ENCODE measurements at places on chromosomes 6 and 20.

- DNase-seq = no peak
These were observed 99.6 kb downstream of the CEP57L1 start for GRCh38 chr6:109194880-109195279.

- no peak for DNase-seq
These were observed 26.1 kb downstream of the MANBAL start for GRCh38 chr20:37315452-37316110.

DNA sequence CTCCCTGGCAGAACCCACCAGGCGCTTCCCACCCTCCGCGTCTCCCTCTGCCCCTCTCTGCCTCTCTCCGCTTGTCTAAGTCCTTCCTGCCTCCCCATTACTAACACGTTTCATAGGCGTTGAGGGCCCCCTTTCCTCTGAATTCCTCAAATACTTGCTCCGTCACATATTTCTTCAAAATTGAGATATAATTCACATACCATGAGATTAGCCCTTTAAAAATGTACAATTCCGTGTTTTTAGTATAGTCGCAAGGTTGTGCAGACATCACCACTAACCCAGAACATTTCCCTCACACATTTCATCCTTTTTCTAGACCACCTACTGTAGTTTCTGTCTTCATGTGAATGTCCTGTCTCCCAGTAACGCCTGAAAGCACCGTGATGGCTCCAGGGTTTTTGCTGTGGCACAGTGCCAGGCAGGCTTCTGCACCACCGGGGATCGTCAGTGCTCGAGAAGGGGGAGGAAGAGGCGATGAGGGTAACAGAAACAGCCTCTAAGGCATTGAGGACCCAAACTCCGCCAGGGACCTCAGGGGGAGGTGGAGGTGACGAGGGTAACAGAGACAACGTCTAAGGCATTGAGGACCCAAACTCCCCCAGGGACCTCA is 141.9 kb upstream of the SNX9 start:
- no peak for DNase-seq

DNA sequence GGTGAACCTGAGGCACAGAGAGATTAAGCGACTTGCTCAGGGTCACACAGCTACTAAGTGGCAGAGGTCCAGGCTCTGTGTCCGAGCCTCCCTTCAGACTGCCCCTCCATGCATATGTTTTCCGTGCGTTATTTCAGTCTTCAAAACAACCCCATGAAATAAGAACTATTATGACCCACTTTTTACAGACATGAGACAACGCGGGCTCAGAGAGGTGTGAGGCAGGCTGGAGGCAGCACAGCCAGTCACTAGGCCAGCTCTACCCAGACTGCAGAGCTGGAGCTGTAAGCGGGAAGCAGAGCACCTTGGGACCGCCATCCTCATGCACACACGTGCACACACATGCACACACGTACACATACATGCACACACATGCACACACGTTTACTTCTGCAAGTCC is 62.3 kb downstream of the PSMG4 start:
- DNase-seq = no peak

DNA sequence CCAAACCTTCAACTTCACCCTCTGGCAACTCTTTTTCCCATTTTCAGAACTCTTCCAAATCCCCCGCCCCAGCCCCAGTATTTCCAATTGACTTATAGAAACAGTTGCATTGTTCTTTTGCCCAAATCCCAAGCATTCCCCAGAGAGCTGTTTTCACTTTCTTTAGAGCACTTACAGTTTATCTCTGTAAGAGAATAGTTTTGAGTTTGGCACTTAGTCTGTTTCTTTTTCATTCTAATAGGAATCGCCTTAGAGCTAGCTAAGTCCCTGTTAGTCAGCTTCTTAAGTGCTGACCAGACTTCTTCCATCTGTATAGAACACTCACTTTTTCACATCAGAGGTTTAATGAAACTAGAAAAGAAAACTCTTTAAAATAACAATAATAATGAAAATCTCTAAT is 374.2 kb upstream of the FLRT3 start:
- DNase-seq = no peak

DNA sequence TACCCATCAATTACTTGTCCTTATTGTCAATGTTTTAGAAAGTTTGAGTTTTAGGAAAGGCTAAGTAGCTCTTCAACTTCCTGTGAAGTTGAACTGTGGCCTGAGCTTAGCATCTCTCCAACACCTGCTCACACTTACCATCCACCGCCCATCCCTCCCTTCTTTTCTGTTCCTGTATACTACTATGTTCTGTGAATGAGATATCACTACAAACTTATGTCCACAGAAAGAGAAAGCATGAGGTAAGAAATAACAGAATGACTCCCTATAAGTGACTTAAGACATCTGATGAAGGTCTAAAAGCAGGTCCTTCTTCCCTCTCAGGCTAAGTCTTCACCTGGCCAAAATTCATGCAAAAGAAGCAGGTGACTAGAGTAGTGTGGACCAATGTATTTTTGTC is 246.3 kb upstream of the PREP start:
- DNase-seq = no peak

GRCh38 chr6:4624726-4625125 is 151.5 kb upstream of the CDYL start:
- no peak for DNase-seq

DNA sequence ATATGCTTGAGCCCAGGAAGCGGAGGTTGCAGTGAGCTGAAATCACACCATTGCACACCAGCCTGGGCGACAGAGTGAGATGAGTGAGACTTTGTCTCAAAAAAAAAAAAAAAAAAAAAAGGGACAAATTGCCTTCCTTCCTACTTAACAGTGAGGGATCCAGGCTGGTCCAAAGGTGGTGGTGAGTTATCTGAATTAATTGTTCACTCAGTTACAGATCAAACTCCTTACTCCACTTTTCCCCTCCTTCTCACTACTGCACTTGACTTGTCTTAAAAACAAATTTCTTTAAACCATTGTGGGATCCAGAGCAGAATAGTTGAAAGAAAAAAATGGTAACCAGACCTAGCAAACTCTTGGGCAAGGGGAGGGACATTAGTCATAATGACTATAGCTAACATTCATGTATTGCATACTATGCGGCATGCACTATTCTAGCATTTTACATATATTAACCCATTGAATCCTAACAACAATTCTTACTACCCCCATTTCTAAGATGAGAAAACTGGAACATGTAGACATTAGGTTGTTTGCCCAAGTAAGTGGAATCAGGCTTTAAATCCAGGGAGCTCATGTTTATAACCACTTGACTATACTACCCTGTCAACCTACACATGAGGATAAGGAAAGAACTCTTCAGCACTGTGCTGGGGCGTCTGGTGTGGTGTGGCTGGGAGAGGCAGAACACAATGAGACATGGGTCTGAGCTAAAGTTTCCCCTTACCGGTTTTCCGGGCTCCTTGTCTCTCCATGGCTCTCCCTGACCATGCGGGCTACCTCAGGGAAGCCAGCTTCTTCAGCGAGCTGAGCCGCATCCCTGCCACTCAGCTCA is 1.5 kb downstream of the GPANK1 start:
- DNase-seq = no peak

- no peak for DNase-seq
These were observed 19.9 kb downstream of the FOXO3 start for GRCh38 chr6:108580646-108581045.

DNA sequence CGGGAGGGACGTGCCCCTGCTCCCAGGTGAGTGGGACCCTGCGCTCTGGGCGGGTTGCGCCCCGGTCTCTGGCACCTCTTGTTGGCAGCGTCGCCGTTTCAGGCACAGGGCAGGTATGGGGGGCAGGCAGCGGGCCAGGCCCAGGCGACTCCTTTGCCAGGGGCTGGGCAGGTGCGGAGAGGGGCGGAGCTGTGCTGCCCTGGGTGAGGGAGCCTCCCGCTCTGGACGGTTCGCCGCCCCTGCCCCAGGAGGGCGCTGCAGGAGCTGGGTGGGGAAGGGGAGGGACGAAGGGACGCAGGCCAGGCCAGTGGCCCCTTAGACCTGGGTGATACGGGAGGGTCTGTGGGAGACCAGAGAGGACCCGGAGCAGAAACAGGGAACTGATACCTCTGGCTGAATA is 663.9 kb upstream of the DEFB115 start:
- DNase-seq = no peak

DNA sequence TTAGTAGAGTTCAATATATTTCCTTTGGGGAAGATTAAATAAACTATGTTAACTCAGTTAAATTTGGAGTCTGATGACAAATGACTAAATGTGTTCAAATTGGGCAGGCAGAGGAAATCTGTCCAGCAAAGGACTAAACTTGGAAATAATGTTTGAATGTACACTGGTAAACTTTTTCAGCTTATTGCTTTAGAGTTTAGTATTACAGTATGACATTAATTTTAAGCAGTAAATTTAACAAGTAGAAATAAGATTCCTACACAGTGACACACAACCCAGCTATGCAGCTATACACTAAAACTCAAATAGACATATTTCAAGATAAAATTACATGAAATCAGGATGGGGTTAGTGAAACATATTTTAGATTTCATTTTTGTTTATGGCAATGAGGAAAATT is 42.6 kb upstream of the HDGFL1 start:
- no peak for DNase-seq

DNA sequence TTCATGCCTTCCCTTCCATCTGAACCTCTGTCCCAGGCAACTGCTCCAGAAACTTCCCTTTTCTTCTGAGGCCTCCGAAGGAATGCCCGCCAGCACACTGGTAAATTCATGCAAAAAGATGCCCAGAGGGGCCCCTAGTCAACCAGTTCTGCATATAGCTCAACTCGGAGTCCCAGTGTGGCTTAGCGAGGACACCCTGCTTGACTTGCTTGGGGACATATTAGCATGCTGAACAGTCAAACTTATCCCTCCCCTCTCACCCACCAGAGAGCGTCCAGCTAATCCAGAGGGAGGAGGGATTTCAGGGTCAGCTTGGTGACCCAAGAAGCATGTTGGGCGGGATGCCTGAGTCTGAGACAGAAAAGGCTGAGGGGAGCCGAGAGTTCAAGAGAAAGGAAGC is 23.0 kb upstream of the MDFI start:
- no peak for DNase-seq

GRCh38 chr6:109516929-109517328 is 33.9 kb upstream of the ZBTB24 start:
- DNase-seq = no peak

DNA sequence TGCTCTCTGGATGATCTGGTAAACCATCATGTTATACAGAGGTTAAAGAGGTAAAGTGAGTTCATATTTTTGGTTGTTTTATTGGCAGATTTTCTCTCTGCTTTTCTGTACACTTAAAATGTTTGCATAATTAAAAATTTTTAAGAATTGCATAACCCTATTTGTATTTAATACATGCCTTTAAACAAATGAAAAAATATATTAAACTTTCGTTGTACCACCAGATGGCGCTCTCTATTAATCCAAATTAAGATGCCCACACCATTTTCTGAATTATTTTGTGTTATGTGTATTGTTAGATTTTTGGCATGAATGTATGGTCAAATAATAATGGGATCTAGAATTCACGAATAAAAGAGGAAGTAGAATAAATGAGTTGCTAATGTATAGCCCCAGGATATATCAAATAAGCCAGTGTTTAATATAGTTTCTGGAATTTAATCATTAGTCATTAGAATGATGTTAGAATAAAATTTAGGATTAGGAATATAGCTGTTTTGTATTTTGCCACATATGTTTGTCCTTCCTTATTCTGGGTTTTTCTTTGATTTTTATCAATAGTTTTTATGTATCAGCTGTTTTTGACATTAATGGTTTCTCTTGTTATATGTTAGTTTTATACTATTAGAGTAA is 38.9 kb downstream of the SMAP1 start:
- no peak for DNase-seq

GRCh38 chr6:166636191-166636933 is 9.3 kb upstream of the RPS6KA2 start:
- DNase-seq = no peak

GRCh38 chr6:70758883-70759282 is 91.2 kb downstream of the SMAP1 start:
- no peak for DNase-seq

- no peak for DNase-seq
These were observed 253.0 kb downstream of the TRDN start for GRCh38 chr6:123383718-123384117.

DNA sequence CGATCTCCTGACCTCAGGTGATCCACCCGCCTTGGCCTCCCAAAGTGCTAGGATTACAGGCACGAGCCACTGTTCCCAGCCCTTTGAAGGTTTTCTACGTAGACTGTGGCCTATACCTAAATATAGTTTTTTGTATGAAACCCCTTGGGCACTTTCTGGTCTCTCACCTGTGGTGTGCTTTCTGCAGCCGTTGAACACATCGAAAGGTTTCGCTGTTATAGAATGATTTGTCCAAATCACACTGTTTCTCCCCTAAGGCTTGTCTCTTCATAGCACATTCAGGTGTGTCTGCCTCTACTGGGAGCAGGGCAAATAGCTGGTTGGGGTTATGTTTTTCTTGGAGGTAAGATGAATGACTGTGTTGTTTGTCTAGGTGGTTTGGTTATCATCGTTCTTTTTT is 597.9 kb downstream of the RNF144B start:
- no peak for DNase-seq

GRCh38 chr20:21159658-21160380 is 33.9 kb downstream of the KIZ start:
- no peak for DNase-seq

DNA sequence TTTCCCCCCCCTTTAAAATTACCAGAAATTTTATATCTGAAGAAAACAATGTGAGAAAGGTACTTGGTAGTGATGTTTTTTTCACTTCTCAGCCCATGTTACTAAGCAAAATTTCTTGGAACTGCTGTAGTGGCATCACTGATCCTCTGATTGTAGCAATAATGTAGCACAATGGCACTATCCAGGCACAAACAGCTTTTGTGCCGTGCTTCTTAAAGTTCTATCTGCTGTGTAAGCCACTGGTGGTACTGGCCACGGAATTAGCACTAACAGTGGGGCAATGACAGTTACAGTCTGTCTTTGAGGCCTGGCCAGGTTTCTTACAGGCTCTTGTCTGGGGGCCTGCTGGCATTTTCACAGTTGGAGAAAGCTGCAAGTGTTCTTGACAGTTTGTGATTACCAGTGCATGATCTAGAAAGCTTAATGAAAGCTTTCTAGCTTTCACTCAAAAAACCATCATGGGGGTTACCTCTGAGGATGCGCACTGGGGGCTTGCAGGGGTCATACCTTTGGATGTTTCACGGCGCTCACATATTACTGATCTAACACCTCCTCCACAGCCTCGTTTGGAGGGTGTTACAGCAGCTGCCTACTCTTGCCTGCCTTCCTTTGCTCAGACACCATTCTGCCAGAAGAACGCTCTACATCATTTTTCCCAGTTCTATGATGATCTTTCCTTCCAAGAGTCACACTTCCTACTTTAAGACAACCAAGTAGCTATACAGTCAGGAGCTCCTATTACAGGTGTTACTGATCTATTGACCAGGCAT is 58.4 kb upstream of the ARMH2 start:
- no peak for DNase-seq
